ENCODE measurements at places on chromosomes 7 and 10.

DNA sequence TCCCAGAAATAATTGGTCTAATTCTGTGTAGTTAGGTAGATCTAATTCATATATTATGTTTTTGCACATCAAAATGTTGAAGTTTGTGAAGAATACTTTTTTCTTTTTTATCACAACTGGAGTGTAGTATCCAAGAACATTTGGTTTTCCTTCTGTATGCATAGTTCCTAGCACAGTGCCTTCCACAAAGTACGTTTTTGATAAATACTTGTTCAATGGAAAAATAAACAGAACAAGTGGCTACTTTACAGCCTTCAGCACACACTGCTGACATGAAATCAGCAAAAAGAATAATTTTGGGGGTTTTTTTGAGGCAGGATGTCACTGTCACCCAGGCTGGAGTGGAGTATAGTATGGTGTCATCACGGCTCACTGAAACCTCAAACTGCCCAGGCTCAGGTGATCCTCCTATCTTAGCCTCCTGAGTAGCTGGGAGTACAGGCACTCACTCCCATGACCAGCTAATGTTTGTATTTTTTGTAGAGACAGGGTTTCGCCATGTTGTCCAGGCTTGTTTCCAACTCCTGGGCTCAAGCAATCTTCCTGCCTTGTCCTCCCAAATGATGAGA is 27.9 kb downstream of the TARP start:
- DNase-seq, result no peak

DNA sequence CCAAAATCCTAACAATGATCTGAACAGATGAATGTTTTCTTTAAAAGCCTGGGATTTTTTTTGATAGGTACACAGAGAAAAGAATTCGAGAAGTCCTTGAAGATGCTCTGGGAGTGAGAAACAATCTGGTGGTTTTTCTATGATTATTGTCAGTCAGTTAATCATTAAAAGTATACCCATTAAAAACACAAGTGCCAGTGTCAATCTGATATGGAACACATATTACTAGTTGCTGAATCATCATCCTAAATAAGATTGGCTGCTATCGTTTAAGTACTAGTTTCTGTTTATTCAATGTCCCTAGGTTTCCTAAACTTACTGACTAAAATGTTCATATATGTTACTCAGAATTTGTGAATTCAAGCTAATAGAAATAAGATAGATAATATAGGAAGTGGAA is 16.1 kb downstream of the COL28A1 start:
- DNase-seq, result no peak

DNA sequence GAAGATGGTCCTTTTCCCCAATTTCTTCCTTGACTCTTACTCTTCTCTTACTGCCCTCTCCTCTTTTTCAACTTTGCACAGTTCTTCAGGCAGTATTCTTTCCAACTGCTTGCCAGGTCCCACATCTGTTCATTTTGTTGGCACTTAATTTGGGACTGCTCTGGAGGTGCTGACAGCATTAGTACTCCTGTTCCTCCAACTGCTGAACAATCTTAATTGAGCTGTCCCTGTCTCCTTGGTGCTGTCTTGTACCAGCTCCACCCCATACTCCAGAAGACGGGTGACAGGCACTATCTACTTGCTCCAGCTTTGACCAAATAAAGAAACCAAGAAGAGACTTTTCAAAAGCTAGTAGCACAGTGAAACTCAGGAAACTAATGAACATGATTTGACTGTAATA is 160.0 kb downstream of the PDE1C start:
- no peak for DNase-seq

GRCh38 chr7:97772045-97772901 is 40.4 kb downstream of the TAC1 start:
- no peak for DNase-seq

- no peak for DNase-seq
Measured at GRCh38 chr10:62830679-62831078, 14.5 kb upstream of the EGR2 start.

DNA sequence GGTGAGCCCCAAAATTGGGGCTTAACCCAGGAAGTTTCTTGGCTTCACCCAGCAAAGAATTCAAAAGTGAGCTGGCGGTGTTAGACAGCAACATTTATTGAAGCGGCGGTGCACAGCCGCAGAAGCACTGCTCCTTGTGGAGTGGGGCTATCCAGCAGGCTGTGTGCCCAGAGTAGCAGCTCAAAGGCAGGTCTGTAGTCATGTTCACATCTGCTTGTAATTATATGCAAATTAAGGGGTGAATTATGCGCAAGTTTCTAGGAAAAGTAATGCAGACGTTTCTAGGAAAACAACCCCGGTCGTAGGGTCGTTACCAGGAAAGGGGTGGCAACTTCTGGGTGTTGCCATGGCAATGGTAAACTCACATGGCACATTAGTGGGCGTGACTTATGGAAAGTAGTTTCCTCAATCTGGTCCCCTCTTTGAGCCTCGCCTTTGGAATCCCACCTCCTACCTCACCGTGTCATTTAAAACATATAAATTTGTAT is 13.7 kb upstream of the KBTBD2 start:
- peak; percentile 38 for DNase-seq

- no peak for DNase-seq
Measured at GRCh38 chr10:56231436-56231835, 129.6 kb downstream of the ZWINT start.

DNA sequence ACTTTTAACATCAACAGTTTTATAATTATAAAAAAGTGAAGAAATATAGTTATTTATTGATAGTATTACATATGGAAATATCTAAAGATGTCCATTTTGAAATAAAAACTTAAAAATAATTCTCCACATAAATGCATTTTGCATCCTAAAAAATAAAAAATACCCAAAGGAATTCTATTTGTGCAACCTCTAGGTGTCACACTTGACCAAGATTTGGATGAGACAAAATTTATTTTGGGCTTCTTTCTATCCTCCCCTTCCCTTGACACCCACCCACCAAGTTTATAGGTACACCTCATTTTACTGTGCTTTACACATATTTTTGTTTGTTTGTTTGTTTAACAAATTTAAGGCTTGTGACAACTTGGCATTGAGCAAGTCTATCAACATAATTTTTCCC is 3.3 kb upstream of the THSD7A start:
- DNase-seq, result no peak

DNA sequence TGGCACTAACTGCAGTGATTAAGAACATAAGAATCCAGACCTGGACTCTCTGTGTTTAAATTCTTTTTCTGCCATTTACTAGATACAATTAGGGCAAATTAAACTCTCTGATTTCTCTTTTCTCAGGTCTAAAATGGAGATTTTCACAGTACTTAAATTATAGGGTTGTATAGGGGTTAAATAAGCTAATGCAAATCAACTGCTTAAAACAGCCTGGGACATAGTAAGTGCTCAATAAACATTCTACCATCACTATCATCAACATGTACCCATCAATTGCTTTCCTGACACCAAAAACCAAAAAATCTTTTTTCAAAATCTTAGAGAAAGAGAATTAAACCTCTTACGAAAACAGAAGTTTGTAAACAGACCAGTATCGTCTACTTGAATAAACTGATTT is 4.5 kb downstream of the ZNF800 start:
- no peak for DNase-seq

DNA sequence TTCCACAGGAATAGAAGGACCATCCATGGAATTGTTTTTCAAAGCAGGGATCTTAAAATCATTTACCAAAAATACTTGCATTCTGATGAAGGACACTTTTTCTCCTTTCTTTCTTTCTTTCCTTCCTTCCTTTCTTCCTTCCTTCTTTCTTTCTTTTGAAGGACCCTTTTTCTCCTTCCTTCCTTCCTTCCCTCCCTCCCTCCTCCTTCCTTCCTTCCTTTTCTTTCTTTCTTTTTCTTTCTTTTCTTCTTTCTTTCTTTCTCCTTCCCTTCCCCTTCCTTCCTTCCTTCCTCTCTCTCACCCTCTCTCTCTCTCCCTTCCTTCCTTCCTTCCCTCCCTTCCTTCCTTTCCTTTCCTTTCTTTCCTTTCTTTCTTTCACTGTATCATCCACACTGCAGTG is 74.8 kb downstream of the PRKCQ start:
- no peak for DNase-seq

DNA sequence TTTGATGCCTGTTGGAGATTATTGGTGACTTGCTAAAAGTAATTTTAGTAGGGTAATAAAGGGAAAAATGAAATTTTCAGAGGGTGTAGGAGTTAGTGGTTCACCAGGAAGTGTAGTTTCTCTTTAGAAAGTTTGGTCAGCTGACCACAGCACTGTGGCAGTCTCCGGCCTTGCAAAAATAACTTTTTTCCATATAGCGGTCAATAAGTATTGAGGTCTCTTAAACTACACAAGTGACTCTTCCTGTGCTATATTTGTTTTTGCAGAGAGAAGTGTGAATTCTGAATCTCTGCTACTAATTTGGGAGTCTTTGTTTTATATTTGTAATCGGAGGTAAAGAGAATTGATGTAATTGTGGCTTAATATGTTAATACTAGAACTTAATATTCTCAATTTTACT is 24.3 kb downstream of the PTPN12 start:
- DNase-seq, result no peak

- no peak for DNase-seq
Measured at GRCh38 chr10:115921795-115922194, 351.2 kb downstream of the GFRA1 start.

GRCh38 chr7:123143252-123144006 is 56.3 kb downstream of the SLC13A1 start:
- no peak for DNase-seq

DNA sequence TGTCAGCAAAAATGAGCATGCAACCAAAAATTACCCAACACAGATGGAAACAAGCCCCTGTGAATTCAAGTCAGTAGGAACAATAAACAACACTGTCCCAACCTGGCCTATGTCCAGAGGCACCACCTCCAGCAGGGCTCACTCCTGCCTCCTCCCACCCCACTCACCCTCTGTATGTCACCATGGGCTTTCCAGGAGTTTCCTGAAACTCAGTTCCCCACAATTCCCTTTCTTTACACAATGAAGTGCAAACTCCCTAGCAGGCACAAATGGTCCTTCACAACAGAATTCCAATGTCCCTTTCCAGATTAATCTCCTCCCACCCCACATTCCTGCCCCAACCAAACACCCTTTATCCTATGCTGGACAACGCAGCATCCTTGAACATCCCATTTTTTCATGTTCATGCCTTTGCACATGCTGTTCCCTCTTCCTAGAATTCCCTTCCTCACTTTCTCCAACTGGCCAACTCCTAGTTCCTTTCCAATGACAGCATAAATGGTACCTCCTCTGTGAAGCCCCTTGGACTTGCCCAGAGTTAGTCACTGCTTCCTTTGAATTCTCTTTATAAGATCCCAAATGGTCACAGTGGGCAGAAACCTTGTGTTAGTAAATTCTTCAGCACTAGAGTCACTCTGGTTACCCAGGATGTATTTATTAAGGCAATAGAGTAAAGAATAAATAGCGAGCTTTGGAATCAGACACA is 157.5 kb downstream of the SLIT1 start:
- no peak for DNase-seq

GRCh38 chr7:111205251-111205650 is 114.3 kb downstream of the LRRN3 start:
- DNase-seq, result no peak

DNA sequence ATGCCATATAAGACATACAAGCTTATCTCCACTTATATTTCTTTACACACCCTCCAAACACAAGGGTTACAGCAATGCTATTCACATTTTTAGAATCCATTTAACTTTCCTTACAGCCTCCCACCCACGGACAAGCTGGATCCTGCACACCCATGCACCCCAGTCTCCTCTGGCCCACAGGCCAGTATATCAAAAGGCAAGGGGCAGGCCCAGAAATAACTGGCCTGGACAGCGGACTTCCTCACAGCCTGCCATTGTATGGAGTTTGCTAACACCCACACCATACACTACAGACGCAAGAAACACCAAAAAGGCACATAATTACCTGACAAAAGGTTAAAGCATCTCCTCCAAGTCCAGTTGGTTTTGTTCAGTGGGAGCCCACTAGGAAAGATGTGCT is 12.0 kb downstream of the HOXA4 start:
- no peak for DNase-seq

DNA sequence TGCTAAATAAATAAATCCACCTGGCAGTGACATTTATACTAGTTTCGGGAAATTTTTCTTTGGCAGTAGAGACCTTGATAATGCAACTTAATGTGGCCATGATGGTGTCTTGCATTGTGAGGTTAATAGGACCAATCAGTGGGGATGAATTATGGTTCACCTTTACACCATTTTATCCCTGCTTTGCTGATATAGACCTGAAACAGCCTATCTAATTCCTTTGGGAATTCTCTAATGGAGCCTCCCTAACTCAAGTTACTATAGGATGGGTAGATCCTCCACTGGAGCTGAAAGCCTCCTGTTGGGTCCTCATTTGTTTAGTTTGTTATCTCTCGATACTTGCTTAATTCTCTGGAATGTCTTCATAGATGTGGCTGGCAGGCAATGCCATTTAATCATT is 276.7 kb downstream of the CNTNAP2 start:
- no peak for DNase-seq

- no peak for DNase-seq
Measured at GRCh38 chr10:125158601-125159485, 1.5 kb downstream of the CTBP2 start.

- DNase-seq, result no peak
Measured at GRCh38 chr10:130743751-130744271, 567.7 kb downstream of the TCERG1L start.

GRCh38 chr10:61028861-61029361 is 84.9 kb upstream of the RHOBTB1 start:
- no peak for DNase-seq

DNA sequence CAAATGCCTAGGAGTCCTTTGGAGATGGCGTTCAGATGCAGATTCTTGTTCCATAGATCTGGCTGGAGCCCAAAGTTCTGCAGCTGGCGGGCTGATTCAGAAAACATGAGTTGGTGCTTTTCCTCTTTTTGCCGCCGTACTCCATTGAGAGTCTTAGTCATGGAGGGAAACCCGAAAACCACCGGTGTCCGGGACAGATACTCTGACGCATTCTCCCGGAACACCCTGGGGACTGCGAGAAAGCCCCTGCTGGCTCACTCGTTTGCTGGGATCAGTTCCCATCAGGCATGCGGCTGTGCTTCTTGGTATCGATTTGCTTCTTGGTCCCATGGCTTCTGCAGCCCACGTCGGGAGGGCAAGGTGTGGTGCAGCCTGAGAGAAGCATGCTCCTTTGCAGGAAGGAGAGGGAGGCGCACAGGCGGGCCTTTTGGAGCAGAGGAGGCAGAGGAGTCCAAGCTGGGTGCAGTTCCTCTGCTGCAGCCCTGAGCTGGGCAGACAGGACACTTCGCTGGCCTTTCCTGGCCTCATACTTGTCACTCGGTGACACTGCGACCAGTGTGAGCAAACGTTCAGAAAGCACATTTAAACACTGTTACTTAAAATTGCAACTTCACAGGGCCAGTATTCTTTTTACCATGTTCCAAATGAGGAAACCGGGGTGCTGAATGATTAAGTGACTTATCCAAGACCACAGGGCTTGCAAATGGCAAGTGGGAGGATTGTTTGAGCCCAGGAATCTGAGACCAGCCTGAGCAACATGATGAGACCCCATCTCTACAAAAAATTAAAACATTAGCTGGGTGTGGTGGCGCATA is 30.6 kb upstream of the PFKFB3 start:
- DNase-seq, result no peak

GRCh38 chr10:54776622-54777021 is 24.4 kb downstream of the PCDH15 start:
- DNase-seq, result no peak

GRCh38 chr10:4283846-4284610 is 499.0 kb upstream of the KLF6 start:
- DNase-seq, result no peak

DNA sequence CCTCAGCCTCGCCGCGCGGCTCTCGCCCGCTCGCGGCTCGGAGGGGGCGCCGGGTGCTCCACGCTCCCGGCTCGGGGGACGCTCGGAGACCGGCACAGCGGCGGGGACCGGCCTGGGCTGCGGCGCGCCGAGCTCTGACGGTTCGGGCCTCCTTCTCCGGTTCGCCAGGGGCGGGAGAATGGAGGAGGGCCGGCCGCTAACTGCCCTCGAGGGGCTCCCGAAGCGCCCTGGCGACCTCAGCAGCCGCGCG is 232 bp upstream of the GRID1 start:
- no peak for DNase-seq
